ENCODE measurements at places on chromosomes 11 and 22. TPM values are rescaled to one million over a fixed set of nuclear protein-coding genes. Genes with fewer than 3 reads are reported as not detected.

The HTR3B gene
- 0.26 TPM for total RNA-seq

- no peak for DNase-seq
Observed at GRCh38 chr11:14454861-14455632, 44.6 kb downstream of the COPB1 start.

GRCh38 chr22:46240907-46241306 is 9.2 kb downstream of the CDPF1 start:
- no peak for DNase-seq

GRCh38 chr11:30447058-30447640 is 124.2 kb downstream of the ARL14EP start:
- no peak for DNase-seq

- DNase-seq: no peak
Observed at GRCh38 chr11:1810761-1811160, 24.0 kb upstream of the SYT8 start.

- no peak for DNase-seq
Observed at GRCh38 chr11:92259861-92260260, 35.2 kb downstream of the FAT3 start.

The ABCC8 gene
- 6.1 TPM for total RNA-seq

The C11orf97 gene
- not detected for total RNA-seq

DNA sequence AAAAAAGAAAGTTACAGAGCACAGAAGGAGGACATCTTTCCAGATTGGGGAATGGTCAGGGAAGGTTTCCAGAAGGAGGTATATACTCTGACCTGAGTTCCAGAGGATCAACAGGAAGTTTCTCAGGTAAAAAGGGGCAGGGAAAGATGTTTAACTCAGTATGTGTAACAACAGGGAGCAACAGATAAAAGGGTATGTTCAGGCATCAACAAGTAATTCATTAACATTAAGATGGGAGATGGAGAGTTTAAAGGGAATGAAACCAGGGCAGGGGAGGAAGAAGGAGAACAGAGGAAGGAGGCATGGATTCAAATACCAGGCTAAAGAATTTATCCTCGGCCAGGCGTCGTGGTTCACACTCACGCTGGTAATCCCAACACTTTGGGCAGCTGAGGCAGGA is 2.5 kb upstream of the DENND5A start:
- no peak for DNase-seq

The HPX gene
- 6.0 TPM for total RNA-seq

The OR52I1 gene
- total RNA-seq: not detected

GRCh38 chr11:125141686-125142535 is 22.6 kb upstream of the PKNOX2 start:
- peak; percentile 87 for DNase-seq

- peak; percentile 52 for DNase-seq
Observed at GRCh38 chr22:24875862-24876506, 70.0 kb downstream of the SGSM1 start.

GRCh38 chr22:37244114-37244921 is at the start of gene RAC2:
Gene RAC2, minus strand, starts transcription at chr22:37244269. Its CDS starts 121 bp downstream, at chr22:37244148.
- DNase-seq: no peak

DNA sequence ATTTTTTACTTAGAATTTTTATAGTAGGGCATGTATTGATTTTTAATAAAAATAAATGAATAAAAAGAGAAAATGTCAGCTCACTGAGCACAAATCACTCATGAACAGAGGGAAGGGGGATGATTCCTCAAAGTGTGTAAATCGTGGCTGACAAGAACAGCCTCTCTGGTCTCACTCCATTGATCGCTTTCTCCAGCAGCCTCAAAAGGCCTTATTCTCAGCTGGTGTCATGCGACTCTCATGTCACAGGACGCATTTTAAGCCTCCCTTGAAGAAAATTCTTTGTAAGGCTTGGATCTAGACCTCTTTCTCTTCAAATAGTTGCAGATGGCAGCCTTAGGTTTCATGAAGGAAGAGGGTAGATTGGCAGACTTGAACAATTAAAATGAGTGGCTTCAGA is 33.9 kb upstream of the SLC5A12 start:
- DNase-seq: no peak

The RAB39A gene
- 10.8 TPM for total RNA-seq

The OR52A1 gene
- not detected for total RNA-seq

GRCh38 chr11:75823415-75823814 is 8.4 kb downstream of the UVRAG start:
- no peak for DNase-seq

DNA sequence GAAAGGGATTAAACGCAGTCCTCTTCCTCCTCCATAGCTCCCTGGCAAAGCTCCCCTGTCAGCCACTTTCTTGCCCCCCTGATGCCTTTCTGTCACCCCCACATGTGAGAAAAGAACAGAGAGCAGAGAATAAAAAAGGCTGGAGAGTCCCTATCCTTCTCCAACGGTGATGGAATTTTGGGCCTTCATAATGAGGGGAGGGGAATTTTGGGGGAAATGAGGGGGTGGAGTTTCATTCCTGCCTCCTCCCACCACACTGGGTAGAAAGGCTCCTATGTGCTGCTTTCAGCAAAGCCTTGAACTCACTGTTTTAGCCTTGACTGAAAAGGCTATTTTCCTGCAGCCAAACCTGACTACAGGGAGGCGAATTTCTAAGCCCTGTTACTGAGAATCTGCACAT is 59.3 kb downstream of the C11orf58 start:
- DNase-seq: no peak

DNA sequence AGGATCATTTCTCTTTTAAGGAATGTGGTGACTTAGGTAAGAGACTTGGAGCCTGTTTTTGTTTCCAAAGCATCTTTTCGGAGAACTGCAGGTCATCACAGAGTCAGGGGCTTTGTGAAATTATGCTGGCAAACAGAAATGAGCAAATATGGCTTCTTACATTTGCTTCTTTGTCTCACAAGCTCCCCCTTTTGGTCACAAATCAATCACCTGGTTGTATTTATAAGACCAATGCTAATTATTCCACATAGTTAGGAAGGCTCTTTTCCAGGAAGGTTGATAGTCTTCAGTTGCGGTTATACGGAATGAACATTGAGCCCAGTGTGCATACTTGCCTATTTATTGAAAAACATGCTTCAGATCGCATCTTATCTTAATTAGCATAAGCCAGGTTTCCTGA is 34.6 kb upstream of the CEP126 start:
- DNase-seq: no peak

GRCh38 chr22:45442116-45442515 is 28.6 kb downstream of the RIBC2 start:
- DNase-seq: no peak

DNA sequence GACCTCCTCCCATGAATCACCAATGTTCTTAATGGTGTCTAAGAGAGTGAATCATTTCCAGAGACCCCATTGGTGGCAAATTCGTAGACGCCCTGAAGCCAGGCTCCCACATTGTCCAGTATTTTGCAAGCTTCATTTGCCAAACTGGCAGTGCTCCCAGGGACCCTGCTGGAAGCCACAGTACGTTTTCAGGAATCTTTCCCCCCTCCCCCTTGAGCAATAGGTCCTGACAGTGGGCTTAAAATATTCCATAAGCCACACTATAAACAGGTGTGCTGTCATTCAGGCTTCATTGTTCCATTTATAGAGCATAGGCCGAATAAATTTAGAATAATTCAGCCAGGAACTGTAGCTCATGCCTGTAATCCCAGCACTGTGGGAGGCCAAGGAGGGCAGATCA is 125.3 kb downstream of the MORC2 start:
- DNase-seq: no peak

DNA sequence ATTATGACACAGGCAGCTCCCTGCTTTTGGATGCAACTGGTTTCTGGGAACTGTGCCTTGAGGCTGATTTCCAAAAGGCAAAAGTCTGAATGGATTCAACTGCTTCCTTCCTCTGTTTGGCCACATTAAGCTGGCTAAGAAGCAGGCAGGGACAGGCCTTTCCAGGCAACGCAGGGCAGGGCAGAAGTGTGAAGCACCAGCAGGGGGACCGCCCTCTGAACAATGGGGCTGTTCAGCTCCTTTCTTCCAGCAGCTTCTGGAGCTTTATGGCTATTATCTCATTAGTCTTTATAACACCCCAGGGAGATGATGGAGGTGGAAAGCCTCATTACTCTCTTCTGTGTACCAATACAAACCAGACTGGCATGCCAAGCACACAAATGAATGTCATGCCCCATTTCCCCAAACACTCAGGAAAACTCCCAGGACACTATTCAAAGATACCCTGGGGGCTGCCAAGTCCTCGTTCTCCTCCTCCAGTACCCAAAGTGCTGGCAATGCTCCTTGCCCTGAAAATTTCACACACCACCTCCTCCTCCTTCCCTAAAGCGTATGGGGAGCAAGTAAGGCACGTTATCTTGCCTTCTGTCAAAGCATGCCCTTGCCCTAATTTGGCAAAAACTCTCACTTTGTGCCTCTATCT is 21.3 kb downstream of the MORC2 start:
- DNase-seq: peak; percentile 34

The IFITM10 gene
- not detected for total RNA-seq

The EXT2 gene
- total RNA-seq: 54.9 TPM

The PRODH gene
- total RNA-seq: 0.09 TPM

DNA sequence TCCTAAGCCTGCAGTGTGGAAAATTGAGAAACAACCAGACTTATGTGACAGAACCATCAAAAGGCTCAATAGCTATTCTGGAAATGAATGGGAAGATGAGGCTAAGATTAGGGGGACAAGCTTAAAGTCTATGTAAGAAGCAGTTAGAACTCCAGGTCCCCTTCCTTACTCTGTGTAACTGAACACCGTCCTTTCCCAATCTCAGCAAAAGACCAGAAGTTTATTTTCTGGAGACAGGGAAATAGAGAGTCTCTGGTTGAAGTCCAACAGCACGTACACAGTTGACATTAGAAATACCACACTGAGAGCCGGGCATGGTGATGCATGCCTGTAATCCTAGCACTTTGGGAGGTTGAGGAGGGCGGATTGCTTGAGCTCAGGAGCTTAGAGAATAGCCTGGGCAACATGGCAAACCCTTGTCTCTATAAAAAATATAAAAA is 93.9 kb downstream of the CD44 start:
- DNase-seq: no peak

The TESMIN gene
- total RNA-seq: 4.2 TPM

DNA sequence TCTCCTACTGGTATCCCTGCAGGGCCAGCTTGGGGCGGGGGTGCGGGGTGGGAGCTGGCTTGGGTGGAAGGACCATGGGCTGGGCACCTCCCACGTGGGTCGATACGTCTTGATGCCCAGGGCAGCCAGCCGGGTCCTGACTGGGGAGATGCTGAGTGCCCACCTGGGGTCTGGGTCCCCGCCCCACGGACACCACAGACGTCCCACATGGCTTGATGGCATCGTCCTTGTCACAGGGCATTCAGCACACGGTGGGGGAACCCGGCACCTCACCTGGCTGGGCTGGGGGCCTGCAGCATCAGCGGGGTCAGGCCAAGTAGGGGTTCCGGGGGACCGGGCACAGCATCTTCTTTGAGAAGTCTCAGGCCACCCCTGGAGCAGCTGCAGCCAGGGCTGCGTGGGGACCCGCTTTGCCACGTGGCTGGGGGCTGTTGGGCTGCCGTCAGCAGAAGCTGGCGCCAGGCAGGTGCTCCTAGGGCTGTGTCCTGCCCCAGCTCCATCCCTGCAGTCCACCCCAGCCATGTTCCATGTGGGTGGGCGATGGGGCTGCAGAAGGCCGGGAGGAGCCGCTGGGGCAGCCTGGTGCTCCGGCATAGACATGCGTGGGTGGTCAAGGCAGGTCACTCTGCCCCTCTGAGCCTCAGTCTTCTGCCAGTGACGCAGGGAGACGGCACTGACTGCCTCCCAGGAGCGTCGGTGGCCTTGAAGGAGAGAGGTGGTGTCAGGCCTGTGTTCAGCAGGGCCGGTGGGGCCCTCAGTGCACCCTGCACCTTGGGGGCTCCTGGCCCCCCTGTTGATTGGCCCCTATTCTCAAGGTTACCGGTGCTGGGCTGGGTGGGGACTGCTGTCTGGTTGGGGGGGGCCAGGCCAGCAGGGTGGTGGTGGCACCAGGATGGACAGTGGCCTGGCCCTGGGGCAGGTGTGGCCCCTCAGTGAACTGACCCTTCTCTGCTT is 8.4 kb downstream of the SELENOO start:
- DNase-seq: no peak

- DNase-seq: no peak
Observed at GRCh38 chr22:30047364-30047738, 32.9 kb upstream of the HORMAD2 start.

The TMA7B gene
- total RNA-seq: not detected

GRCh38 chr11:130118165-130118564 is 41.4 kb upstream of the ST14 start:
- no peak for DNase-seq

GRCh38 chr22:30483169-30483568 is 11.4 kb upstream of the SEC14L3 start:
- DNase-seq: no peak

- DNase-seq: no peak
Observed at GRCh38 chr11:73384125-73384441, 7.9 kb downstream of the RELT start.

The OR5F1 gene
- not detected for total RNA-seq

- no peak for DNase-seq
Observed at GRCh38 chr11:75260396-75261170, 20.0 kb downstream of the TPBGL start.

The MS4A15 gene
- not detected for total RNA-seq

DNA sequence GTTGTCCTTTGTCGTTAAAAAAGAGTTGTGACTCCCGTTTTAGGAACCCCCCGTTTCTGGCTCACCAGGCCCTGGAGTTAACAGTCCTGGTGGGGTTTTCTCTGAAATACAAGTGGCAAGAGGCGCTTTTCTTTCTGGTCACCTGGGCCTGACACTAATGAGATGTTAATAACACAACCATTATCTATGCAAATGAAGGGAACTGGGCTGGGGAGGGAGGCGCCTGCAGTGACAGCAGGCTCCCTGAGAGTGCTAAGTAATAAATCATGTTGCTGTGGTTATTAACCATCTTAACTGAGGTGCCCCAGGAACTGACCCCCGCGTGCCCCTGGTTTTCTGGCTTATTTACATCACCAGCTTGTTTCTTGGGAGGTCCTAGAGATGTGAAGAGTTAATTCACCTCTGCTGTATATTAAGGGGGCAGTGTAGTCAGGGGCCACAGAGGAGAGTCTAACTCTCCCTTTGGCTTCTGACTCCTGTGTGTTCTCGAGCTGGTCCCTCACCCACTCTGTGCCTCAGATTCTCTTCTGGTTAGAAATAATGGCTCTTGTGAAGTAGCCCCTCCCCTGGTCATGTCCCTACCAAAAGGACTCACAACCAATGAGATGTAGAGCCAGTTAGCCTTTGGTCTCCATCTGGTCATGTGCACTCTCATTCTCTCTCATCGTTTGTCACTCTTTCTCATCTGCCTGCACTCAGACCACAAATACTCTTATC is 276.6 kb upstream of the CADM1 start:
- DNase-seq: no peak

DNA sequence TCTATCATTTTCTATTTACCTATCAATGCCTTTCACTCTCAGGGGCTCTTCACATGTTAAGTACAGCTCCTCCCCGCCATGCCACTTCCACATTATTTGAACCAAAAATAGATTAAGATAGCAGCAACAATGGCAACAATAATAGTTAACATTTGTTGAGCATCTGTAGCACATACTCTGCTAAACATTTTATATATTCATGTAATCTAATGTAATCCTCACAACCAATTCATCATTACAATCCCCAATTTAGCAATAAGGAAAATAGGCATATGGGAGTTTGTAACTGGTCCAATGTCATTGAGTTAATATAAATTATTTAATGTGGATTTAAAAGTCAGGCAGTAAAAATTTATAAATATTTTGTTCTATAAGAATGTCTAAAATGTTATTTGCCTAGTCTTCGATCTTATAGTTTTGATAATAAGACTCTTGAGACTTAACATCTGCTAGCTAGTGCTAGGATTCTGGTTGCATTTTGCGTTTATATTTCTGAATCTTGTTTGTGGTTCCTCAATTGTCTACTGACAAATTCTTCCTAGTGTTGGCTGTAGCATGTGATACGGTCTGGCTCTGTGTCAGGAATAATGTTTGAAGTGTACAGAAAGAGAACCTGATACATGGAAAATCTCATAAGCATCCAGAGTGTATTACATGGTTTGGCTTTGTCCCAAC is 621.5 kb upstream of the LUZP2 start:
- no peak for DNase-seq
